COR-L47 (cell line): ENCODE measurements at places on chromosomes 5 and 9.

- DNase-seq, result no peak
Observed at GRCh38 chr9:16371306-16371705, 499.2 kb downstream of the BNC2 start.

DNA sequence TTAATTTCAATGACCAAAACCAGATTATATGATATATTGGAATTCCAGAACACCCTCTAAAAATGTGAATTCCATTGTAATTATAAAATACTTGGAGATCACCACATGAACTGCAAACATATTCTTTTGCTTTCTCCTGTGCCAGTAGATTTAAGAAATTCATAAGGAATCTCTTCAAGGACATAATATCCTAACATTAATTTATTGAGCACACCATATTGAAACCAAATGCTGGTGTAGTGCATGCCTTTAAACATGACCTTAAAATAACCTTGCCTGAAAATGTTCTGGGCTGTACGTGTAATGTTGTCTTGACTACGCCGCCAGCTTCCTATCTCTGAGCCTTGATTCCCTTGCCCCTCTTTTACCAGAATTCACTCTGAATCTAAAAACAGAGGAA is 205.0 kb upstream of the ACTBL2 start:
- no peak for DNase-seq

- no peak for DNase-seq
Observed at GRCh38 chr5:127585661-127586060, 63.2 kb upstream of the CTXN3 start.

DNA sequence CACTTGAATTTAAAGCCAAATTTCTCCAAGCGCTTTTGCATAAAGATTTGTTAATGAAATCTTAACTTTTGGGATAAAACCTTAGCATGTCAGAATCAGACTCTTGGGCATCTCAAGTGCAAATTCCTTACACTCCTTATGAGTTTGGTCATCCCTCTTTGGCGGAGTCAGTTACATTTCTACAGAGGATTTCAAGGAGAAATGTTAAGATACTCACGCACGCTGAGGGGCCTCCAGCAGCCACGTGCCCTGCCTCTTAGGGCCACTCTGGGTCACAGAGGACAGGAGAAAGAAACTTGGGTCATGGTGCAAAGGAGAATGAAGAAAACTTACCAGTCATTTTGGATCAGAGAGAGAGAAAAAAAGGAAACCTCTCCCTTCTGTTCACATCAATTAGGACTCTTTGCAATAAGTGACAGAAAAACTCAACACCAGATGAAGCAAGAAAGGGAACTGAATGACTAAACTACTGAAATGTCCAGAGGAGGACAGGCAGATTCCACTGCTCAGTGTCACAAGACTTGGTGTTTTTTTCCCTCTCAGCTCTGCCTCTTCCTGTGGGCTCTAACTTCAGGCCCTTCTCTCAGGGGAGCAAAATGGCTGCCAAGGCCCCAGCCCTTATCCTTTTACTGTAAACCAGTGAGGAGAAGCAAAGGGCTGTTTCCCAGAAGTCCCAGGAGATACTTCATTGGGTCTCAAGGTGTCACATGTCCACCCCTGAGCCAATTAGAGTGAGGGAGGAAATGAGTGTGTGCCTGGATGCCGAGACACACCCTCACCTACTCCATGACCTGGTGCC is 63.3 kb upstream of the NFIL3 start:
- no peak for DNase-seq

GRCh38 chr9:88716596-88717290 is 181.8 kb downstream of the NXNL2 start:
- no peak for DNase-seq

- peak; percentile 90 for DNase-seq
Observed at GRCh38 chr9:13088720-13089427, 190.6 kb downstream of the MPDZ start.

- DNase-seq, result no peak
Observed at GRCh38 chr5:128597156-128597555, 59.1 kb upstream of the FBN2 start.

DNA sequence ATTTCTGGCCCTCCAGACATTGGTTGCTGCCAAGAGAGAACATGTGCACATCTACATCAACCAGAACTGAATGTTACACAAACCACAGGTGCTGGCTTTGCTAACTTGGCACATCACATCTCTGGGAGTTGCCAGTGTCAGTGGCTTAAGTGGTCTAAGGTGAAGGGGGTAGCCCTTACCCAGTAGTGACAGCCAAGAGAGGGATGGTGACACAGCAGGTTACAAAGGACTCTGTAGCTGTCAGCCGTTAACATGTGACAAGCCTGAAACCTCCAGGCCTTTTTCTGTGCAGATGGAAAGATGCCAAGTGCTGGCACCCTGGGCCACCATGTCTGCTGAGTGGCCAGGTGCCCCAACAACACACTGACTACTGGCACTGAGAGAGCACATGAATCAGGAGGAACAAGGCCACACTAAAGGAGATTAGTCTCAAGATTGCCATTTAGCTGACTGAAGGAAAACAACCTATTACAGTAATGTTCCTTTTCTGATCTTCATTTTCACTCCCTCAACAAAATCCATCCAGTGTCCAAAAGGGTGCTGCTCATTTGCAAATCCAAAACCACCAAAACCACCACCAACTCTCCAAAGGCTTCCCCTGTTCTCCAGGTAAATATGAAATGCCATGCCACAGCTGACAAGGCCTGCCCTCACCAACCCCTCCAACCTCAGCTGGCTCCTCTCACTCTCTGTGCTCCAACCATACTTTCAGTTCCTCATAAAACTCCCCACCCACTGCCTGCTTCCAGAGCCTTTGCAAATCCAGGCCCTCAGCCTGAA is 20.2 kb downstream of the SIL1 start:
- peak; percentile 80 for DNase-seq

- no peak for DNase-seq
Observed at GRCh38 chr5:179612577-179613459, 10.7 kb downstream of the HNRNPH1 start.

GRCh38 chr9:13942695-13943094 is 371.2 kb downstream of the NFIB start:
- DNase-seq, result no peak

- DNase-seq, result no peak
Observed at GRCh38 chr5:178206166-178207101, 2.1 kb downstream of the HNRNPAB start.

GRCh38 chr9:35516479-35516878 is 26.6 kb downstream of the RUSC2 start:
- DNase-seq, result no peak

DNA sequence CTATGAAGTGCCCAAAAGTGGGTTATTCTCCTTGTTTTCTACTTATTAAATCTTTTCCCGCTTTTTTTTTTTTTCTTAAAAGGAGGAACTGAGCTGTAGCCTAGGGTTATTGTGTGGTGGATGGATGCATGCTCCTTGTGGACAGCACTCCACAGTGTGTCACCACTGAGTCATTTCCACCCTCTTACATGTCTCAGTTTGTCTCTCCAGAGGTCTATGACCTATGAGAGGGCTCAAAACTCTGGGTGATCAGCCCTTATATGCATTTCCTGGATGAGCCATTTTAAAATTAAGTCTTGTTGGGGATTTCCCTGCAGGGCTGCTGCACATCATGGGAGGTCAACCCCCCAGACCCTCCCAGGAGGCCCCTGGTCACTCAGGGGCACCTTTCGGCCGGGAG is 102.2 kb upstream of the MOCS2 start:
- DNase-seq, result no peak

DNA sequence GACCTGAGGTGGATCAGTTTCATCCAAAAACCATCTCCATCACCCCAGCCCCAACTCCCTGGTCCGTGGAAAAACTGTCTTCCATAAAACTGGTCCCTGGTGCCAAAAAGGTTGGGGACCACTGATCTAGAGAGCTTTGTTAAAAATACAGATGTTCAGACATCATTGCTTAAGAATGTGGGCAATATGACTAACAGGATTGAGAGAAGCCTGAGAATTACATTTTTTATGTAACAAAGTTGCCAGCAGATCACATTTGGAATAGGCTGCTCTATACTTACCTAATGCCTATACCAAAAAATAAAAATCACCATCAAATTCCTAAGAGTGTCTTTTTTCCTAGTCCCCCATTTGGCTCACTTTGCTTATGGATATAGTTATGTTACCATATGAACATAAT is 143.3 kb downstream of the RAPGEF6 start:
- no peak for DNase-seq

GRCh38 chr9:72473474-72474261 is 47.7 kb upstream of the TMC1 start:
- DNase-seq, result no peak

GRCh38 chr9:124794902-124795491 is 18.1 kb downstream of the OLFML2A start:
- peak; percentile 23 for DNase-seq

GRCh38 chr9:136773386-136774044 is 9.2 kb upstream of the LCN15 start:
- no peak for DNase-seq

DNA sequence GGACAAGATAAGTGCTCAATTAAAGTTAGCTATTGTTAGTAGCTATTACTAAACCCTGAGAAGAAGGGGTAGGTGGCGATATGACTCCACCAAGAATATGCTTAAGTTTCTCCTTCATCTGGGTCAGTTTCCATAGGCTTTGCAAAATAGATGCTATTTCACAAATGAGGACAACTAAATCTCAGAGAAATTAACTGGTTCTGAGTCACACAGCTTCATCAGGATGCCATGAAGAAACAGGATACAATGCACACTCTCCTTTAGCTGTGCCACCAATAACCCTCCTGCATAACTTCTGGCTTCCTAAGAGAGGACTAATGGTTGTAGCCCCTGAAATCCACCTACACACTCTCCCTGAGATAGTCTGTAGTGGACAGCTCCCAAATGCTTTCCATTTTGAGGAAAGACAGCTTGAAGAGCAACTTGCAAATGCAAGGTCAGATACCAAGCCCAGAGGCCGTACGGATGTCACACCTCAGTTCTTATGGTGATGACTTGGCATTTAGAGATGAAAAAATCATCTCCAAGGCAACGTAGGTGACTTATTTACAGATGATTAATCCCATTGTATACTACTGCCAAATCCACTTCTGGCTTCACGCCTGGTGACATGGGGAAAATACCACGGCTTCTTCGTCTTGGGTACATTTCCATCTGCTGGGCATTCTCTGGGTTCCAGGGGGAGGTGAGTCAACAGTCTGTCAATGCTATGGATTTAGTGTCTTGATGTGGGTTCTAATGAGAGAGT is 251.4 kb upstream of the IL12B start:
- peak; percentile 66 for DNase-seq

DNA sequence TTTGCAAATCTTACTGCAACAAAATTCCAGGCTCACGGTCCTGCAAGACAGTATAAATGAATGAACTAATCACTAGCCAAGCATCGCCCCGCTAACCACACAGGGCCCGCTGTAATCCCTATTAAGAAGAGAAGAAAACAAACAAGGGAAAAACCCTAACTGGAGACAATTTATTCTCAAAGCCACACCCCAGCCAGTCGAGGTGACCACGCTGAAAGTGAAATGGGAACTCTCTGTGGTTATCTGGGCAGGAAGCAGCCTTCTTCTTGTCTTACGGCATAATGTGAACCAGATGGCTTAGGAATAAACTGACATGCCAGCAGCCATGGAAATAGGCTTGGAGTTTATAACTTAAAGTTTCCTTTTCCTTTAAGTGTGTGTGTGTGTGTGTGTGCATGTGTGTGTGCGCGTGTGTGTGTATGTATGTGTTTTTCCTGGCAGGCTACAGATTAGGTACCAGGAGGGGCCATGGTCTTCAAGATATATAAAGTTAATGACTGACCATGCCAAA is 120.2 kb downstream of the SEMA6A start:
- DNase-seq, result no peak

- DNase-seq, result no peak
Observed at GRCh38 chr9:77765781-77766259, 117.7 kb upstream of the GNA14 start.

DNA sequence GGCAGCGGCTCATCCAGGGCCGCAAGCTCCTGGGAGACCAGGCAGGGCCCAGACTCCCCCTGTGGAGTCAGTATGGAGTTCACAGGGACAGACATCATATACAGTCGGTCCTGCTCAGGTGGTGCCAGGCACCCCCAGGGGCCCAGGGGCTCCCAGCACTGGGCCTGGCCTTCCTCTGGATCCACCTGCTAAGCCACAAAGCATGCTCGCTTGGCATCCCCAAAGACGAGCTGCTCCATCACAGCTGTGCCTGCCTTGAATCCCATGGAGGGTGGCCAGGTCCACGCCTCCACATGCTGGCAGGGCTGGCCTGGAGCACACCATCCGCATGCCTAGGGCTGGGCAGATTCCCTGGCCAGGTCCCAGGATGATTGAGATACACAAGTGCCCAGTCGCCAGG is 4.6 kb downstream of the BICD2 start:
- DNase-seq, result no peak

GRCh38 chr5:3896098-3896497 is 300.5 kb downstream of the IRX1 start:
- DNase-seq, result no peak
